ENCODE measurements at places on chromosomes 1 and 21.

- DNase-seq, result no peak
Observed at GRCh38 chr1:154427173-154428139, 22.3 kb downstream of the IL6R start.

GRCh38 chr1:165408518-165408917 lies 36.4 kb downstream of the RXRG start:
- DNase-seq, result no peak

DNA sequence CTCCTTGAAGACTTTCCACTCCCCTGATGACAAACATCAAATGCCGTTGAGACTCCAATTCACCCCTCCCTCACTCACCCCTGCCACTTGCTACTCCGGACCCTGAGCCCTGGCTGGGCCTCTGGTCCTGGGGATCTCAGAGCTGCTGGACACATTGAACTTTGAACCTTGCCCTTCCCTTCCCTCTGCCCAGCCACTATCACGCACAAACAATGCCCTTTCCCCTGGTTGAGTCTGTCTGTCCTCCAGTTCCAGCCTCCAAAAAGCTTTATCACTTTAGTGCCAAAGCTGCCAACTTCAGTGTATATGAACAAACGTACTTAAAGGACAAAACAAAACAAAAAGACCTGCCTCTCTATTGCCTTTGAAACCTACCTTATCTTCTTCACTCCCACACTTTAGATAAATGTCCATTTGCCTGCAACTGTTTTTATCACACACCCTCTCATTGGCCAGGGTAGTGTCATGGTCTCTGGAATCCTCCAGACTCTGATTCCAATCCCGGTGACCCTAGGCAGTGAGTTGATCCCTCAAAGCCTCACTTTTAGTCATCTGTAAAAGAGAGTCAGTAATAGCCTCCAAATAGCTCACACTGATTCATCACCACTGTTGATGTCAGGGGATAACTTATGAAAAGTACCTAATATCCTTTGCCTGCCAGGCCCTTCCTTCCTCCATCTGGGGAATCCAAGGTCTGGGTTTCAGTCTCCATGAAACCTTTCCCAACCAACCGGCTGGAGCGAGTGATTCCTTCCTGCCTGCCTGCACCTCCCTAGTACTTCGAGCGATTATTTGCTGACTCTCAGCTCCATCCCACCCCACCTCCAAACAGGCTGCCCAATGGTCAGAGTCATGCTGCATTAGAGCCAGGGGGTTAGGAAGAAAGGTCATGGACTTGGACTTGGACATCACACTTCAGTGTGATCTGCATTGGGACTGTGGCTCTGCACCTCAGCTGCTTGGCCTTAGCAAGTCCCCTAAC lies 15.9 kb upstream of the SPOCD1 start:
- no peak for DNase-seq

DNA sequence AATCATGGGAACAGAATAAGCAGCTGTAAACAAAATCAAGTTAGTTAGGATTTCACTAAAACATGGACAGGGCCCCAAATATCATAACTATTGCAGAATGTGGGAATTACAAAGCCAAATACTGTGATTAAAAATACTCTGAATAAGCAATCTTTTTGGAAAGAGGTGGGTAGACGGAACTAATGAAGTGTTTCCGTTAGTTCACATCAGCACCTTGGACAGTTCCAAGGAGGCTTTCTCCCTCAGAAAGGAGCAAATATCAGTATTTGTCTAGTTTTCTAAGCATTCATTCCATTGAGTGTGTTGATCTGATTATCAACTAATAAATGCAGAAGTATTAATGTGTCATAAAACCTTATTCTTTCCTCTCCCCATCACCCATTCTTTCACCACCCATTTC lies 97.4 kb downstream of the FAM78B start:
- no peak for DNase-seq

DNA sequence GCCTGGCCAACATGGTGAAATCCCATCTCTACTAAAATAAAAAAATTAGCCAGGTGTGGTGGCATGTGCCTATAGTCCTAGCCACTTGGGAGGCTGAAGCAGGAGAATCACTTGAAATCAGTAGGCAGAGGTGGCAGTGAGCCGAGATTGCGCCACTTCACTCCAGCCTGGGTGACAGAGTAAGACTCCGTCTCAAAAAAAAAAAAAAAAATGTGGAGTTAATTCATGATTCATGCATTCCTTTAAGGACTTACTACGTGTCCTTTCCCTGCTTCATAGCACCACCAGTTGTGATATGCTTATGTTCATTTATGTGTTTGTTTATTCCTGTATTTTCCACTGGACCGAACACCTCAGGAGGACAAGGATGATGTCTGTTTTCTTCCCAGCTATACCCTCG lies 12.7 kb upstream of the PRELP start:
- no peak for DNase-seq

- no peak for DNase-seq
Observed at GRCh38 chr1:81337226-81337625, 463.5 kb upstream of the ADGRL2 start.

- no peak for DNase-seq
Observed at GRCh38 chr1:110687250-110687649, 12.5 kb upstream of the KCNA3 start.

DNA sequence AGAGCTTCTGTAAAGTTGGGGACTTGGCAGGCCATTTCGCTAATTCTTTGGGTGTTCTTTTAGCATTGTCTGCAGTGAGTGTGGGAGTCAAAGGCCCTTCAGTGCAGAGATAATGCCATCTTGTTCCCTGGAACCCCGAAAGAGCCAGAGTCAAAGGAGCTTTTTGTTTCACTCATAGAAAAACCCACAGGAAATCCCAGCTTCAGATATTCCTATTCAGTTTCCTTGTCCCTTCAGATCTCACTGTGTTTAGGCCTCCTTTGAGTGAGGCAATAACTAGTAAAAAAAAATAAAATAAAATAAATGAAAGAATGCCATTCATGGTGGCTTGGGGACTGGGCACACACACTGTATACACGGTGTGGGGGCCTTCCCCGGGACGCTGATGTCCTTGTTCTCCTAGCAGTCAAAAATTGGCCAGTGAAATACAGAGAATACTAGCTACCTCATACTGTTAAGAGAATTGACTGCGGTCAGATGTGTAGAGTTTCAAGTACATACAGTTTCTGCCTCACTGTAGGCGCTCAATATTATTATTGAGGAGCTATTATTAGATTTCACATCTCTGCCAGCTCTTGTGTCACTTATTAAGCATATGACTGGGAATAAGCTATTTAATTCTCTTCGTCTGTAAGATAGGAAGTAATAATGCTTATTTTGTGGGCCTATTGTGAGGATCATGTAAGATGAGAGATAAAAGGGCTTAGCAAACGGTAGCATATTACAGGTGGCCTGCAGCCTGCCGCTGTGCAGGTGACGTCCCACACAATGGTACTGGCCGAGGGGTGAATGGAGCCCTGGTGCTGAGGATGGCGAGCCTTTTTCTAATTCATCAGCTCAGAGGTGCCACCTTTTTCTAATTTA lies 16.7 kb downstream of the DISC1 start:
- DNase-seq, result no peak

- DNase-seq, result no peak
Observed at GRCh38 chr1:198873696-198874230, 234.9 kb downstream of the PTPRC start.

DNA sequence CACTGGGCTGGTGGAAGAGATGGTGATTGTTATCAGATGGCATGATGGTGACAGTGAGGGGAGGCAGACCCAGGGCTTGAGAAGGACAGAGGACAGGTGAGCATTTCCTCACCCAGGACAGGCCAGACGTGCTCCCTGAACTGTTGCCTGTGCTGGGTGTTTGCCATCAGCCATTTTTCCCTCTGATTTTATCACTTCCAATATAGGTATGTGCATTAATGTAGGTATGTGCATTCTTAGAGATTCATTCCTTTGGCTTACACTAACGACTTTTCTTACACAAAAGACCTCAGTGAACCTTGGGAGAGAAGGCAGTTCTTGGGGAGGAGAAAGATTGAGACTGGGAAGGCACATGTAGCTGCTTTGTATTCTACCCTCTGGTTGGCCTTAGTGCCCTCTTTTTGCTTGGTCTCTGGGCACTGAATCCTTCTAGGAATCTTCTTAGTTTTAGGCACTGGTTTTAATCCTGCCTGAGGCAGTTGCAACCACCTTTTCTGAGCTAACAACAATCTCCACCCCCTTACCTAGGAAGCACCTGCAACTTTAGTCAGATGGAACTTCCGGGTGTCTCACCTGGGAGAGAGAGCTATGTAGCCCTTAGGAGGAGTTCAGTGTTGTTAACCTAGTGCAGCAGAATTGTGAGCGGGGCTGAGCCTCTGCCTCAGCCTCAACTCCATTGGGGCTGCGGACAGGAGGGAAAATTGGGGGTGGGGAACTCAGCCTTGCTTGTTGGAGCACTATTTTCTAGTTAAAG lies 30.9 kb downstream of the C1orf116 start:
- DNase-seq, result no peak

GRCh38 chr1:245469006-245469405 lies 314.2 kb downstream of the KIF26B start:
- DNase-seq, result no peak

GRCh38 chr1:24409535-24409934 lies 4.0 kb downstream of the STPG1 start:
- no peak for DNase-seq

GRCh38 chr1:91889717-91890459 lies 3.9 kb upstream of the TGFBR3 start:
- DNase-seq, result no peak

- no peak for DNase-seq
Observed at GRCh38 chr1:104092698-104093097, 343.0 kb downstream of the AMY1C start.

- DNase-seq, result no peak
Observed at GRCh38 chr1:94954263-94955220, 27.6 kb upstream of the CNN3 start.

DNA sequence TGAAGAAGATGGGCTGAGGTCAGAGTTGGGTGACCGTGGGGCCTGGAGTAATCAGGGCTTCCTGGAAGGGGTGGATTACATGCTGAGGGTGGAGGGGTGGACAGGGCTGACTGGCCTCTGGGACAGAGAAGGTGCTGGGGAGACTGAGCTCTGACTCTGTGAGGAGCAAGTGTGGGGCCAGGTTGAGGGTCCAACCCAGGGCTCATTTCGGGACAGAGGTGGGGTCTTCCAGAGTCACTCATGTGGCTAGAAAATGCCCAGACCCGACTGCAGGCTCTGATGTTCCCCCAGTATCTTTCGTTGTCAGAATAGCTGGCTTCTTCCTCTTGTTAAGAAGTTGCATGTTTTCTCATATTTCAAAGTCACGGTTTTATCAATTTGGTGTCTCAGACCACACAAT lies 311.8 kb downstream of the PTPRU start:
- no peak for DNase-seq

- no peak for DNase-seq
Observed at GRCh38 chr1:109316506-109316905, 9.7 kb upstream of the MYBPHL start.

GRCh38 chr1:232367293-232367692 lies 262.6 kb downstream of the SIPA1L2 start:
- peak; percentile 51 for DNase-seq

DNA sequence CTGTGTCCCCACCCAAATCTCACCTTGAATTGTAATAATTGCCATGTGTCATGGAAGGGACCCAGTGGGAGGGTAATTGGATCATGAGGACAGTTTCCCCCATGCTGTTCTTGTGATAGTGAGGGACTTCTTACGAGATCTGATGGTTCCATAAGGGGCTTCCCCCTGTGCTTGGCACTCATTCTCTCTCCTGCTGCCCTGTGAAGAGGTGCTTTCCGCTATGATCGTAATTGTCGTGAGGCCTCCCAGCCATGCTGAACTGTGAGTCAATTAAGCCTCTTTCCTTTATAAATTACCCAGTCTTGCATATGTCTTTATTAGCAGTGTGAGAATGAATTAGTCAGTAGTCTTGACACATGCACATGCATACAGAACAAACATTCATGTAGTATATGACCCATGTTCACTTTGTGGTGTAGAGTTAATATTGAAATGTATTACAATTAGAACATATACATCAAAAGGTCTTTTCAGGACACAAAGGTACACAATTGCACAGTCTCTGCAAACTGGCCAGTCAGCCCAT lies 16.9 kb upstream of the IFI16 start:
- no peak for DNase-seq

- no peak for DNase-seq
Observed at GRCh38 chr1:205630241-205630640, 1.6 kb downstream of the ELK4 start.

DNA sequence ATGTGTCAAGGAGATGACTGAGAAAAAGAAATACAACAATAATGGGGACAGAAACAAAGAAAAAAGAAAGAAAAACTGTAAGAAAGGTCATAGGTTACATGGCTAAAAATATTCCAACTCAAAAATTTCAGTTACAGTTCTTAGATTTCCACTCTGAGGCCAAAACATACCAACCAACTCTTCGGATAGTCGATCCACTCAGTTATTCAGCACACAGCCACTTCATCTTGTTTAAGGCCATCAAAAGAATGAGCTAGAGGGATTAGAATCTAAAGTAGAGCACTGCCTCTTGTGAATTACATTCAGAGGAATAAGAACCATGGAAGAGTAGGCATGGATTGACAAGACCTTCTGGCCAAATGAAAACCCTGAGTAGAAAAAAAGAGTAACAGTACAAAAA lies 277.0 kb downstream of the MRPL39 start:
- DNase-seq, result no peak

DNA sequence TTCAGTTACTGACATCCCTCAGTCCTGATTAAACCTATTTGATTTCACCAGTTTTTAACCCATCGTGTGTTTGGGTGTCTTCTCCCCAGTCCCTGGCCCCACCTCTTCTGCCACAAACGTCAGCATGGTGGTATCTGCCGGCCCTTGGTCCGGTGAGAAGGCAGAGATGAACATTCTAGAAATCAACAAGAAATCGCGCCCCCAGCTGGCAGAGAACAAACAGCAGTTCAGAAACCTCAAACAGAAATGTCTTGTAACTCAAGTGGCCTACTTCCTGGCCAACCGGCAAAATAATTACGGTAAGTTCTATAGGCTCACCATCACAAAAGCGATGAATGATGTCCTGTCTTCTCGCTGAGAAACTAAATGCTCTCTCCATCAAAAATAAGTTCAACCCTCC lies 28.7 kb downstream of the NBPF3 start:
- no peak for DNase-seq

DNA sequence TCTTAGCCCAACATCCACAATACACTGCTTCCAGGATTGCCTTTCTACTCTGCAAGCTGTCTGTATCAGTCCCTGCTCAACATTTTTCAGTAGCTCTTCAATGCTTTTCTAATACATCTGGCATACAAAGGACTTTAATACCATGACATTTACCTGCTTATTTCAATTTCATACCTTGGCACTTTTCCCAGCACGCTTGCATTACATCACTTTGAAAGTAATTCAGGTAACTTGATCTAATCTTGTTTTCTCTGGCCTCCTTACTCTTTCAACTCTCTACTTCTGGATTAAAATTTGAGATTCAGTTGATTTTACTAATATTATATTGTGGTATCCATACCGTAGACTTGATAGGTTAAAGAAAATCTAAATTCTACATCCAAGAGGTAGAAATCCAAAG lies 103.0 kb downstream of the PTGS2 start:
- no peak for DNase-seq
